ENCODE measurements at places on chromosomes 3 and 15.

GRCh38 chr15:91482799-91483198, 370.7 kb upstream of the SLCO3A1 start:
- DNase-seq: peak; percentile 50

DNA sequence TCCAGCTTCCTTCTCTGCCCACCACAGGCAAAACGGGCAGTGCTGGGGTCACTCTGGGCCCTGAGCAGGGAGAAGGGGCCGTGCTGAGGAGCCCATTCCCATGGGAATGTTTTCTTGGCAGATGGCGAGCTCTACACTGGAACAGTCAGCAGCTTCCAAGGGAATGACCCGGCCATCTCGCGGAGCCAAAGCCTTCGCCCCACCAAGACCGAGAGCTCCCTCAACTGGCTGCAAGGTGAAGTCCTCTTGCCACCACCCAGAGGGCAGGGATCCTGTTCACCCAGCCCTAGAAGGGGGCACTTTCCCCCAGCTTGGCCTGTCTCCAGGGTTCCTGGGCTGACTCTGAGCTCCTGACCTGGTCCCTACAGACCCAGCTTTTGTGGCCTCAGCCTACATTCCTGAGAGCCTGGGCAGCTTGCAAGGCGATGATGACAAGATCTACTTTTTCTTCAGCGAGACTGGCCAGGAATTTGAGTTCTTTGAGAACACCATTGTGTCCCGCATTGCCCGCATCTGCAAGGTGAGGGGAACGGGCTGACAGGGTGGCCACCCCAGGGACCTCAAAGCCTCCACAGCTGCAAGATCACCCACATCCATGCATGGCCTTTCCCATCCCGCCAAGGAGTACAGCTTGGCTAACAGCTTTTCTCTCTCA, 12.4 kb downstream of the CIB1 start:
- no peak for DNase-seq

DNA sequence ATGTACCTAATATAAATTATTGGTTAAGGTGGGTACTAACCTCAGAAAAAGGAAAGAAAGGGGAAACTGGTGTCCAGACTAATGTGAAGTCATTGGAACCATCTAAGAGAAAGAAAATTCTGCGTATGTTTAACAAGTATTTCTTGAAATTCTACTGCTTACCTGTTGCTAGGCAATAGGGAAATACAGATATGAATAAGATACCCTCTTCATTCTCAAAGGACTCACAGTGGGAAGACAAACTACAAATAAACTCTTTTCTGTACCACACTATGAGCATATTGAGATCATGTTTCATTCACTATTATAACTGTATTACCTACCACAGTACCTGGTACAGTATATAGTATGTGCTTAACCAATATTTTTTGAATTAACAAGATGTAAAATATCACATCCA, 140.5 kb upstream of the MLF1 start:
- no peak for DNase-seq

- DNase-seq: no peak
These were observed 1076.3 kb upstream of the EPHA6 start for GRCh38 chr3:95738045-95738444.

- DNase-seq: no peak
These were observed 333.5 kb upstream of the NR2E3 start for GRCh38 chr15:71476823-71477222.

DNA sequence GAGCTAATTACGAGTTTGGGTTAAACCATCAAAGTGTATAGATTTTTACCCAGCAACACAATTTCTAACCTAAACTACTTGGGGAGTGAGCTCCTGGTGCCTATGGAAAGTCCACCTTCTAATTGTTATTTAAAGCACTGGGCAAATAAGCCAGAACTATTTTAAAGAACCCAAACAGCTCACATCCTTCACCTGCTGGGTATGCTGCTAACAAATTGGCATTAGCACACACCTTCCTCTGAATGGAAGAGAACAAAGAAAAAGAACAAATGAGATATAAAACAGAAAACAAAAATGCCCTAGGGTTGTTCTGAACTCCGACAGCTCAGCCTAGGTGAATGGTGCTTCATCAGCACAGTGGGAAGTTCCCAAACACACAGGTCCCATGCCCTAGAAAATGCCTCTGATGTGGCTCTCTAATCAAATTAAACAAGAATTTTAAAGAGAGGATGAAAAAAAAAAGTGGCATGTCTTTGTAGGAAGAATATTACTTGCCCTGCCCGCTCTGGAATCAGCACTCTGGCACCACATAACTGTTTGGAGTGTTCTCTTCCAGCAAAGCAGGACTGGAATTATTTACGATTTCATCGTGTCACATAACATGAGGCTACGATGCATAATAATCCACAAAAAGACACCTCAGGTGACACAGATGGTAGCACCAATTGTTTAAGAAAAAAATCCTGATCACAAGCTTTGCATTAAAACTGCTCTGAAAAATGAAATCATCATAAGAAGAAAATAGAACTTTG, 334.4 kb downstream of the GBE1 start:
- no peak for DNase-seq

- DNase-seq: no peak
These were observed 248.8 kb downstream of the C3orf38 start for GRCh38 chr3:88398581-88398980.

DNA sequence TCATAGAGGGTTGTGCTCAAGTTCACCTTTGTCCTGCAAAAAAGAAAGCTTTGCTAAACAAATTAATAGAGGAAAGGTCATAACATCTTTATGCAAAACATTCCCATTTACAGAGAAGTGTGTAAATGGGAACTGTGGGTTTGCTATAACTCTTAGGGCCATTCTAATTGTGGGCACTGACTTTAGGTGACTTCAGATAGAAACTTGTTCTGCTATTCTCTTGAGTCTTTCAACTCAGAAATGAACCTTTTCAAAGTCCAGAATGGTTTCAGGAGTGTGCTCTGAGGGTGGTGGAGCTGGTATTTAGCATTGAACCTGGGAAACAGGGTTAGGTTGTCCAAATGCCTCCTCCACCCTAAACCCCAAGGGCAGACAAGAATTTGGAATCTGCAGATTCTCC, 34.0 kb downstream of the SPTSSB start:
- no peak for DNase-seq

- no peak for DNase-seq
These were observed 34.0 kb upstream of the DUSP7 start for GRCh38 chr3:52090131-52090932.

- no peak for DNase-seq
These were observed 29.7 kb downstream of the HAPLN3 start for GRCh38 chr15:88865498-88866099.

DNA sequence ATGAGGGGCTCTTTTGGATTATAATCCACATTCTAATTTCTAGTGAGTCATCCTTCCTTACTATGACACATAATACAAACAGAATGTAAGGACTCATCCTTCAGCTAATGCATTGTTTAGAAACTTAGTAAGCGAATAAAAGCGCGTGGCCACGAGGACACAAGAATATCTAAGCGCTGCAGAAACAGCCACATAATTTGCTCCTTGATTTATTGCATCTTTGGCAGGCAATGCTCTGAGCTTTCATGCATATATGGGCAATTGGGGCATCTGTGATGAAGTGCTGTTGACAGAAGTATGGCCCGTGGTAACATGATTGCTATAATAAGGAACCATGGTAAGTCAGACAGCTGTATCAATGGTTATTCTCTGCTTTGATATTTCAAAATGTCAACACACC, 191.3 kb upstream of the ZNF385D start:
- no peak for DNase-seq

- DNase-seq: no peak
These were observed 126.3 kb upstream of the PLAAT1 start for GRCh38 chr3:193114431-193115340.

DNA sequence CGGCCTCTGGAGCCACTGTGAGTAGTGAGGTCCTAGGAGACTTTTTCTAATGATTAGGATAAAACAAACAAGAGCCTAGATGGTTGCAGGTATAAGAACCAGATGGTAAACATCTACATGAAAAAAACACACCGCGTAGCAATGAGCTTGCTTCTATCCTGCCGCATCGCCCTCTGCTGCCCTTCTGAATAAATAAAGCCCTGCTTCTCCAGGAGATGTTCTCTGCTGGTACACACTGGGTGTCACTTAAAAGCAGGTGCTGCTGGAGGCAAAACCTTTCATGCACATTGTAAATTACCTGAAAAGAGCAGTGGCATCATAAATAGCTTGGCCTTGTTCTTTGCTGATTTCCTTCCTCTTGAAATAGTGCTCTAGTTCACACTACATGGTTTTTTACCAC, 164.4 kb upstream of the TOPAZ1 start:
- no peak for DNase-seq
